ENCODE measurements at places on chromosomes 2 and 18.
A peak's percentile ranks its signal among the peaks of the same experiment; 100 is the strongest.

GRCh38 chr18:42048158-42048557 lies 93.1 kb downstream of the PIK3C3 start:
- DNase-seq = peak; percentile 20

GRCh38 chr2:216688731-216689340 lies 6.5 kb downstream of the IGFBP5 start:
- no peak for DNase-seq

GRCh38 chr18:80176334-80177073 lies 67.4 kb downstream of the ADNP2 start:
- DNase-seq = no peak

DNA sequence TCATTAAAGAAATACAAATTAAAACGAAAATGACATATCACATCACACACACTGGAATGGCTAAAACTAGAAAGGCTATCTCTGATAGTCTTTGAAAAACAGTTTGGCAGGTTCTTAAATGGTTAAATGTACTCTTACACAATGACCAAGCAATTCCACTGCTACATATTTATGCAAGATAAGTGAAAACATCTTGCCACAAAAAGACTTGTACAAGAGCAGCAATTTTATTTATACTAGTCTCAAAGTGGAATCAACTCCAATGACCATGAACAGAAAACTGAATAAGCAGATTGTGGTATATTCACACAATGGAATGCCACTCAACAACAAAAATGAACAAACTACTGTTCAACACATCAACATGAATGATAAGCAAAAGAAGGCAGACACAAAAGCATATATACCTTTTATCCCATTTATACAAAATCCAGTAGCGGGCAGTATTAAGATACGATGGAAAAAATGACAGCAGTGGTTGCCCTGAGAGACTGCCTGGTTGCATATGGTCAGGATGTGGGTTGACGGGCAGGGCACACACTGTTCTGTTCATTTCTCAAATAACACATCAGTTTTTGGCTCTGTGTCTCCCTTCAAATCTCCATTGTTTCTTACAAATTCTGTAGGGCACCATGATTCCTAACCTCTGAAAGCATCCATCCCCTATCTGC lies 25.4 kb downstream of the SP100 start:
- no peak for DNase-seq

DNA sequence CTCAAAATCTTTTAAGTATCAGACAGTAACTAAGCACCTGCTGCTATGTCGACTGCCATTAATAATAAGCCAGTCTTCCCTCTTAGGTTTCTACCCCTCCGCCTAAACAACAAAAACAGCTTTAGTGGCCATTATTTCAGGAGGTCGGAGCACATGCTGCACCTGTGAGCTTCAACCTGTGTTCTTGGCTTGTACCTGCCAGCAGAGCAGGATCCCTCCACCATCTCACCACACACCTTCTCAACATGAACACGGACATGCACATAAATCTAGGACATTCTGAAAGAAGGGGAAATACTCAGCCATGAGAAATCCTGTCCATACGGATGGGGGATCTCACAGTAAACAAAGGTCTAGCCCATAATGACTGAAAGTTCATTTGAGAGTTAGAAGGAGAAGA lies 3.7 kb downstream of the CYB5A start:
- no peak for DNase-seq

DNA sequence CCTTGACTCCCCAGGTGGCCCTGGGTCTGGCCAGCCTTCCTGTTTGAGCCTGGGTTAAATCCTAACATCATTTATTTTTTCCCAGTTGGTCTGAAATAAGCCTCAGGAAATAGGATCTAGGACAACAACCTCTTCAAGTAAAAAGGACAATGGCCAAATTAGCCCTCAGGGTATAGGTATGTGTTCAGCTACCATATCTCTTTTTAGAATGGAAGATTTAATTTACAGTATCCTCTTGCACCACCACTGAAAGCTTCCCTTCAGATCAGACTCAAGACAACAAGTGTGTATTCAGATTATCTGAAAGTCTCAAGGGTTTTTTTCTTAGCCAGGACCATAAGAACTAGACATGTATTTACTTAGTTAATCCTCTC lies 61.6 kb upstream of the CXCR4 start:
- no peak for DNase-seq

DNA sequence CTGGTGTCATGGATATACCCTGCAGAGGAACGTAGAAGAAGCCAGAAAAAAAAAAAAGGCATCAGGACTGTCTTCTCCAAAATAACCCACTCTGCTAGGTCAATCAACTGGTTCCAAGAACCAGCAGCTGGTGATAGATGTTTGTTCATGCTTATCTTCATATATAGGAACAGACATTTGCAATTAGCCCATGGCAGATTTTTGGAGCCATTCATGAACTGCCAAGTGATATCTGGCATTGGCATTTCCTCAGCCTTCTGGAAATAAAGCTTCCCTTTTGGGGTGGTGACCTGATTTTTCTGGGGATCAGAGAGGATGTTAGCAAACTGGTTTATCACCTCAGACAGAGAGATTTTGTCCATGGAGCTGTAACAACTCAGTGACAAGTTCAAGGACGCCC lies 234.9 kb downstream of the OSR1 start:
- no peak for DNase-seq

GRCh38 chr2:192051533-192051932 lies 143.2 kb downstream of the TMEFF2 start:
- DNase-seq = no peak

GRCh38 chr2:51579412-51579811 lies 547.5 kb upstream of the NRXN1 start:
- DNase-seq = no peak

- DNase-seq = no peak
Observed at GRCh38 chr2:78431241-78431640, 594.3 kb upstream of the REG3G start.

DNA sequence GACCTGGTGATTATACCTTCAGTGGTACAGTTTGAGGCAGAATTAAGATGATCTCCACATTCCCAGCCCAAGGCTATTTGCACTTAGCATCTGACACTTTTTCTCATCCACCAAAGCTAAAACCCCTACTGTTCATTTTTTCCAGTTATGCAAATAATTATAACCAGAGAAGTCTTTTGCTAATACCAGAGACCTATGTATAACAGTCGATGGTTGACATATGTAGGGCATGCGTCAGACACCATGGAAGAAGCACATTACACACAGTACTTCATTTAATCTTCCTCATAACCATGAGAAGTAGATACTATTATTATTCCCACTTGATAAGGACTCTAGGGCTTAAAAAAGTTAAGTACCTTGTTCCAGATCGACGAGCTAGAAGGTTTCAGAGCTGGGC lies 36.5 kb downstream of the AP1S3 start:
- no peak for DNase-seq

- no peak for DNase-seq
Observed at GRCh38 chr18:49601211-49601610, 39.4 kb downstream of the LIPG start.

- DNase-seq = no peak
Observed at GRCh38 chr2:46601328-46601963, 122.1 kb downstream of the TMEM247 start.

DNA sequence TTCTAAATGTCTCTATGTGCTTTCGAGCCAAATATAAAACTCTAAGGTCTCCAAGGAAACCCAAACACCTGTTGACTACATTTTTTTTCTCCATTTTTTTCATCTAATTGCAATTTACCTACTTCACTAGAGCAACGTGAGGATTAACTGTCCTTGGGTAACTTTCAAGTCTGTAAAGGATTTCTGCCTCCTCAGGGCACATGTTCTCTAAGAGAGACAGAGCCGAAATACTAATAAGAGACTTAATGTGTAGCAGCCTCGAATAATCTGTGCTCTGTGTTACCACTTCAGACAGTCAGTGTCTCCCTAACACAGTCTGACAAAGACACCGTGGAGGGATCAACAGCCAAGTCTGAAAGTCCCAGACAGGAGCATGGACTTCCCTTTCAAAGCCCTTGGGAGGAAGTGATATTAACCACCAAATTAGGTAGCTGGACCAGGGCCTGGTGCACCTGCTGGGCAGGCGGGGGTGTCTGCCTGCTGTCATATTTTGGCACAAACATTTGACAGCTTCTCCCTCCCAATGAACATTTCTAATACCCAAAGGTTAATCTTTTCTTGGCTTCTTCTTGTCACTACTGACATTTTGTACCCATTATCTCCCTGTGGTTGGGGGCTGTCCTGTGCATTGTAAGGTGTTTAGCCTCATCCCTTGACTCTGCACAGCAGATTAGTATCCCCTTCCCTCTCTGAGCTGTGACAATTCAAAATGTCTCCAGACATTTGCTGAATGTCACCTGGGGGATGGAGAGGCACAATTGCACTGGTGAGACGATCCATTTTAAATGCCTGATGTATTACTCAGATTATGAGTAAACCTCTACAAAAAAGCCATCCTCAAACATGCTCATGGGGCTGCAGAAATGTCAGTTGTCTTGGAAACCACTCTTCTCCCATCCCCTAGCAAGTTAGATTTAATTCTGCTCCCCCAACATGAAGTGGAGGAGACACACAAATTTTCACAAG lies 45.7 kb upstream of the LYPD1 start:
- no peak for DNase-seq

DNA sequence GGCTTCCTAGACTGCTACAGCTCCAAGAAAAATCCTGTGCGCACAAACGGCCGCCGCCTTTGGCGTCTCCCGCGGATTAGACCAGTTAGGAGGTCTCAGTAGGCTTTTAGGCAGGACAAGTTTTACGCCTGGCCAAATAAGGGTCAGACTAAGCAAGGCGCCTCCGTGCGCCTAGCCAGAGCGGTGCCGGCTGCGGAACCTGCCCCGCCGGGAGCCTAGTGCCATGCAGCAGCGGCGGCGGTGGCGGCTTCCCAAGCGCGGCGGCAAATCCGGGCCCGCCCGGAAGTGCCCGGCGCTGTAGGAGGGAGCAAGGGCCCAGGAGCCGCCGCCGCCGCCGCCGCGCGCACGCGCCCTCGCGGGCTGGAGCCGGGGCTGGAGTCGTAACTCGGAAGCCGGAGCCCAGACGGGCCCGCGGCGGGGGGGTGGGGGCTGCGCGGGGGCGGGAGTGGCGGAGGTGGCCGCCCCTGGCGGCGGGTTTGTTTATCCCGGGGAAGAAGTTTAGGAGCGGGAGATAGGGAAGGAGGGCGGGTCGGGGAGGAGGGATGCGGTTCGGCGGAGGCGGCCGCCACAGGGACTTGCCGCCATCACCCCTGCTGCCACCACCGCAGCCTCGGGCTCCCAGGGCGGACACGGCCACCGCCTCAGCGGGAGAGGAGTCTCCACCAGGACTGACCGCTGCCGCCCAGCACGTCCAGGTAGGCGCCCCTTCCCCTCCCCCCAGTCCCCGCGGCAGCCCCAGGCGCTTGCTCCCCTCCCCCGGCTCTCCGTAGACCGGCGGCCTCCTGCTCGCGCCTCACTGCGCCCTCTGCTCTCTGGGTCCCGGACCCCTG lies at the start of gene SPOPL:
Gene SPOPL, plus strand, starts transcription at position 346 of the 830 bp plus-strand sequence. CDS start 48,447 bp downstream, outside the sequence.
- peak; percentile 58 for DNase-seq

GRCh38 chr2:88085602-88086001 lies 18.0 kb downstream of the SMYD1 start:
- no peak for DNase-seq

DNA sequence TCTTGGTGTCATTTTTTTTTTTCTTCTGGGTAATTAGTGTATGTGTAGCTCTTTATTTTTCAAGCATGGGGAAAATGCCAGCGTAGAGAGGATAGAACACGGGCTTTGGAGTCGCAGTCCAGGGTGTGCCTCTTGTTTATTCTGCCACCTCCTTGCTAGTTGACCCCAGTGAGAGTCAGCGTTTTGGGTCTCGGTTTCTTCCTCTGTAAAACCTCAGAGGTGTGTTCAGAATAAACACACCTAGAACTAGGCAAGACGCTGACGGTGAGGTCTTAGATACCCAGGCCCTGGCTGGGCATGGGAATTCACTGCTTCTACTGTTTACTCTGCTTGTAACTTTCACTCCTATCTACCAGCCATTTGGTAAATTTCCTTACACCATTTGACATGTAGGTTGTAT lies 41.8 kb downstream of the ASAP2 start:
- DNase-seq = no peak

GRCh38 chr18:9436206-9436929 lies 38.9 kb upstream of the RALBP1 start:
- DNase-seq = no peak

DNA sequence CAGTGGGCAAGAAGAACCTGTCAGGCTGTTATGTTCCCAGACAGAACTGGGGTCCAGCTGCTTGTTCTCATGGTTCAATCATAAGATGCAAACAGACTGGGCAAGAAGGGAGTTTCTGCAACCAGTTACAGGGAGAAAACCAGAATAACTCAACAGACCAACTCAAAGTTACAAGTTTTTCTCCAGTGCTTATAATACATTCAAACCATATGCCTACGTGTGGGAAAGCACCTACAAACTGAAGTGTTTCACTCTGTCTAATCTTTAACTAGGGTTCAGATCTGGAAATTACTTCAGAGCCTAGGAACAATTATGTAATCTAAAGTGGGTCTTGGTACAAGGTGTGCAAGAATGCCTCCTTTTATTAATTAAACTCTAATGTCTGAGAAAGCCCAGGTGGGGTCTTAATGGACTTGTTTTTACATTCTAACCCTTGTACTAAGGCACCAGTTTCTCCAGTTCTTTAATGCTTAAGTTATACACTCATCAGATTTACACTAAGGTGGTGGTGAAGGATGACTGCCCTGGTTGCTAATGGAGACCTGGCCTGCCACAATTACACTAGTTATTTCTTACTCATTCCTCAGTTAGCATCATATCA lies 951.9 kb downstream of the TSN start:
- DNase-seq = no peak

GRCh38 chr18:23526501-23527063 lies 23.3 kb downstream of the RMC1 start:
- DNase-seq = no peak

GRCh38 chr18:46364048-46364447 lies 259.9 kb downstream of the HAUS1 start:
- DNase-seq = no peak

DNA sequence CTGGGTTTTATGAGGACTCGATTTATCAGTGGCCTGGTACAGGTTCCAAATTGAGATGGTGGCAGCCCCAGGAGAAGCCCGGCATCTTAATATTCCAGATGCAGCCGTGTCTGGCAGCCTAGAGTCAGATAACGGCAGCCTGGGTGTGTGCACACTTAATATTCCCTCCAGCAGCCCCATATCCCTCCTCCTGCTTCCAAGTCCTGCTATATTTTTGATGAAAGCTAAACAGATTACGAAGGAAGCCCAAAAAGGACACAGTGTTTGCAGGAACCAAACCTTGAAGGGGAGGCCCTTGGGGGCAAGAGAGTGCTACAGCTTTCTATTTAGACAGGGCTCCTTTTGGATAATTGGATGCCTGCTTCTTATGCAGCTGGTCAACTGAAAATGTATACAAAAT lies 25.1 kb upstream of the ALK start:
- DNase-seq = no peak

DNA sequence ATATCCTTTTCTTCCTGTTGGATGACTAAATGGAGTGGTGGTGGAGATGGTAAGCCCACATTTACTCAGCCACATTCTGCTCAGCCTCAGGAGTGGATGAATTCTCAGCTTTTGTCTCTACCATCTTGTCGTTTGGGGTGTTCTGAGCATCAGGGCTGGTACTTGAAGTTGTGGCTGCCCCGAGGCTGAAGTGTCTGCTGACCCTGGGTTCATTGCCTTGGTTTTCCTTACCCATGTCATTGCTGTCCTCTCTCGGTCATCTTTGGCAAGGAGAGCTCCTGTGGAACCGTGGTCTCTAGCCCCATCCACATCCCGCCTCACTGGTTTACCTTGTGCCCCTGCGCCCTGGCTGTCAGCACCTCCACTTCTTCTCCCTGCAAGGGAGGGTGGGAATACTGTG lies 71.9 kb downstream of the GPR39 start:
- no peak for DNase-seq
